ENCODE measurements at places on chromosomes 1 and 21.

GRCh38 chr1:160167580-160167979 is 16.2 kb downstream of the ATP1A4 start:
- DNase-seq: no peak

DNA sequence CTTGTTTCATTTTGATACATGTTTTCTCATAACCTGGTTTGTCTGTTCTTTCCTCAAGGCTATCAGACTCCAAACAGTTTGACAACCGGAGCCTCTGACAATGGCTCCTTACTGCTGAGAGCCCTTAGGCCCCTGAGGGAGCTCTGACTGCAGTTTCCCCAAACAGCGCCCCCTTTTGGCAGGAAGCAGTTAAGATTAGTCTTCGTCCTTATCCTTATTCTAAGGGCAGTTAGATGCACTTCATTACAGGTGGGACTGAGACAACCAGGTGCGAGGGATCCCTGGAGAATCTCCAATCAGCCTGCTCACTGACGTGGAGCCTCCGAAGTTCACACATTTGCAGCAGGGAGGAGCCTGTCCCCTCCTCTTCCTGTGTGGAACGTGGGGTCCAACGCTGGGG is 393.1 kb downstream of the BRINP3 start:
- no peak for DNase-seq

- DNase-seq: no peak
Measured at GRCh38 chr1:53562981-53563379, 103.8 kb downstream of the DMRTB1 start.

DNA sequence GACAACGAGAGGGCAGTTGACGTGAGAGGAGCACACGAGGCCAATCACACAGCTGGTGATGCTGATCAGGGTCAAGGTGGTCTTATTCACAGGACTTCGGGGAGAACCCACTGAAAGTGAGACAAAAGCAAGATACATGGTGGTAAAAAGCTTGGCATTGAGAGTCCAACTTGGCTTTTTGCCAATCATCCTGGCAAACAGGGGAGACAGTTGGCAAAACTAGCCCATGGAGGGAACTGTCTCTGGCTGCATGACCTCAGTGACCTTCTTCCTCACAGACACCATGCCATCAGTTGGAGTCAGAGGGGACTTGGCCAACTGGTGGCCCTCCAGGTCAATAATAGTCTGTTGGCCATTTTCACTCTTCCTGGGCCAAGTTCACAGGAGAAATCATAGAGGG is 139.9 kb downstream of the ASTN1 start:
- no peak for DNase-seq

GRCh38 chr1:57989877-57990276 is 556.6 kb downstream of the OMA1 start:
- no peak for DNase-seq

DNA sequence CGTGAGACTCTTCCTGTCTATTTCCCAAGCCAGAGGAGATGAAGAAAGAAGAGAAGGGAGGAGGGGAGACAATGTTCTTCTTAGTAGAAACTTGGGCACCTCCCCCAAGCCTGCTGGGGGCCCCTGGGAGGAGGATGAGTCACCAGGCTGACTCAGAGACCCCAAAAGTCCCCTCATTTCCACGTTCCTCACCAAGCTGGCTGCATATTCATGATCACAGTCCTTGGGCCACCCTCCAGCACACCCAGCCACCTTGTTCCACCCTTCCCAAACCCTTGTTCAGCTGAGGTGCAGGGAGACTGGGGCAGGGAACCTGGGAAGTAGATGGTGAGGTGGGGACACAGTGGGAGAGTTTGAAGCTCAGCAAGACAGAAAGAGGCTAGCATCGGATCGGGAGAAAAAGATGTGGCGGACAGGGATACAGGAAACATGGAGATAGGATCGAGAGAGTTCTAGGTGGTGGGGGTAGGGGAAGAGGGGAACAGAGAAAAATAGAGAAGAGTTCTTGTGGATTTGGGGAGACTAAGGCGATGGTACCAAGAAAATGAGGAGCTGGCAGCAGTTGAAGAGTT is 712 bp downstream of the RAB13 start:
- DNase-seq: no peak

DNA sequence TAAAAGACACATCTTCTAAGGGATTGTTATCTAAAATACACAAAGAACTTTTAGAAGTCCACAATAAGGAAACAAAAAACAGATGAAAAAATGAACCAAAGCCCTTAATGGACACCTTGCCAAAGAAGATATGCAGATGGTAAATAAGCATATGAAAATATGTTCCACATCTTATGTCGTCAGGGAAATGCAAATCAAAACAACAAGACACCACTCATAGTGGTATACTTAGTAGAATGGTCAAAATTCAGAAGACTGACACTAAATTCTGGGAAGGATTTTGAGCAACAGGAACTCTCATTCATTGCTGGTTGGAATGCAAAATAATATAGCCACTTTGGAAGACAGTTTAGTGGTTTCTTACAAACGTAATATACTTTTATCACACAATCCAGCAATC is 205.7 kb upstream of the ST6GALNAC5 start:
- DNase-seq: no peak

Data from activated gamma-delta T cell (primary cell).